Stimulated activated CD4-positive, alpha-beta T cell treated with anti-CD3 and anti-CD28 coated beads, Interleukin-1b, Interleukin-23, amount 100 ng/mL, for 1 hour (primary cell): ENCODE measurements at places on chromosomes 11 and 22.

DNA sequence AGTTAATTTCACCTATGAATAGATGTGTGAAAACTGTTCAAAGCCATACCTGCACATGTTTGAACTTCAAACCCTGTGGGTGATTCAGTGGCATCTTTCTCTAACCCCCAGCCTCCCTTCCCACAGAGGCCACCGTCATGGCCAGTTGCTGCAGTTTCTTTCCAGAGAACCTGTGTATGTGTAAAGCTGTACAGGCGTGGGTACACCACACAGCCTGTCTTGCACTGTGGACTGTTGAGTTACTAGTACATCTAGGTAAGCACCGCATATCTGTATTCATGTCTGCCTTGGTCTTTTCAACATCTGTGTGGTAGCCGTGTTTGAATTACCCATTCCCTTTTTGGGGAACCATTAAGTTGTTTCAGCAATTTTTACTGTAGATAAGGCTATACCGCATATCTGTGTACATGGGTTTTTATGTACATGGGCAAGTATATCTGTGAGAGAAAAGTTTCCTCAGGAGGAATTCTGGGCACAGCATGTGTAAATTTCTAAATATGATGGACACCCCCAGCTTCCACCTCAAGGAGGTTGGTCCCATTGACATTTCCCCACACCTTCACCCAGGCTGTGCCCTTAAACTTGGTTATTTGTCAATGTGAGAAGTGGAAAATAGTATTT is 13.9 kb downstream of the NEAT1 start:
- no peak for DNase-seq

DNA sequence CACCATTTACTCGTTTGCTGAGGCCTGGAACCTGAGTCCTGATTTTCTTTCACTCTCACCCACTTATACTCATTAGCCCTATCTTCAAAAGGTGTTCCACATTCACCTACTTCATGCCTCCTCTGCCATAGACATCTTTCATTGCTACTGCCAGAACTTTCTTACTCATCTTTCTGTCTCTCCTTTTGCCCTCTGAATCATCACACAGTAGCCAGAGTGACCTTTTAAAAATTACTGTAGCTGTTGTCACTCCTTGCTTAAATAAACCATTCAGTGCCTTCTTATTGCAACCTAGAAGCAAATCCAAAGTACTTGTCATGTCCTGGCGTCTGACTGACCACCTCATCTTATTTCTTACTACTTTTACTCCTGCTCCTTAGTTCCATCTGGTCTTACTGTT is 38.2 kb downstream of the ATXN10 start:
- DNase-seq, result no peak

DNA sequence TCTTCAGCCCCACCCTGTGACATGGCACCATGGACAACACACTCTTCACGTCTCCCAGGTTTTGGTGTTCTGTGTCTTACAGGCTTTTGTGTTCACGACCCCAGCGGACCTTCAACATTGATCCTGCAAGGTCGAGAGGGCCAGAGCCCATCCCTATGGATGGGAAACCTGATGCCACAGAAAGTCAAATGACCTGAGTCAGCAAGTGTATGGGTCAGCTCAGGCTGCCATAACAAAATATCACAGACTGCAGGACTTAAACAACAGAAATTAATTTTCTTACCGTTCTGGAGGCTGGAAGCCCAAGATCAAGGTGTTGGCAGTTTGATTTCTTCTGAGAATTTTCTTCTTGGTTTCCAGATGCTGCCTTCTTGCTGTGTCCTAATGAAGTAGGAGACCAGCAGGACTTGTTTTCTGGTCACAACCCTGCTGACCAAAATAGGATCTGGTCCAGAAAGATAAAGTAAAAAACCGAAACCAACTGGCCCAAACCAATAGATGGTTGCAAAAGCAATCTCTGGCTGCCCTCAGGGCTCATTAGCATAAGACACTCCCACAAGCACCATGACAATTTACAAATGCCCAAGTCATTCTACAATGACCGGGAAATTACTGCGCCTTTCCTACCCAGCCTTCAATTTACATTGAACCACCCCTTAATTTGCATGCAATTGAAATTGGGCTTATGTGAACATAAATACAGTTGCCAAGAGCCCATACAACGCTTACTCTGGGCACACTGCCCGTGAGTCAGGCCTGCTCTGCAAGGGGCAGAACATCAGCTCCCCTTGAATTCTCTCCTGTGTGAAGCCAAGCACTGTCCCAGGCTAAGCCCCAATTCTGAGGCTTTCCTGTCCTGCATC is 113.9 kb downstream of the RPS6KA4 start:
- DNase-seq, result no peak

DNA sequence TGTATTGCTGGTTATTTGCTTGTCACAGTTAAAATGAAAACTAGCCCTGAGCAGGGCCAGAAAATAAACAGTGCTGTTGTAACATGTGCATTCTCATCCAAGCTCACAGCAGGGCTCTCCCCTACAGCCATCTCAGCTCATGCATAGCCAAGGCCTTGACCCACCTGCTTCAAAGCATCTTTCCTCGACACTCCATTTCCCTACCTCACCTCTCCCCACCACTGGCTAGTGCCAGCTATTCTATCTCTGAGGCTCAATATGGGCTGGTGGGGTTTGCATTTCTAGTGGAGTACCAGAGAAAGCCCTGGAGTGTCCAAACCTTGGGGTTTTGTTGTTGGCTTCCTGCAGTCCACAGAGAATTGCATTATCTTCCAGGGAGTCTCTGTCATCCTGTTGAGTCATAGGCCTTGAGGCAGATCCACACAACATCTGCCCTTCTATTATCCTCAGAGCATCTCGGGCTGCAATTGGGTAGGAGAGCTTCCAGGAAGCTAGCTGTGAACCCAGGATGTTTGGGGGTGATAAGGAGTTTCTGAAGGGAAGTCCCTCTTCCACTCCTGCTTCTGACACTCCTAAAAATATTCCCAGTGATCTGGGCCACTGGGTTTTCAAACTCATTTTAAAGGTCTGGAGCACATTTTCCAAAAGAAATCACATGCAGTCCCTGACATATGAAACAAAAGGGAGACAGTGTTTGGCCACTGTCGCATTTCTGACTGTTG is 36.1 kb upstream of the AMOTL1 start:
- no peak for DNase-seq

GRCh38 chr11:130675371-130675821 is 227.0 kb downstream of the ADAMTS15 start:
- DNase-seq, result no peak

DNA sequence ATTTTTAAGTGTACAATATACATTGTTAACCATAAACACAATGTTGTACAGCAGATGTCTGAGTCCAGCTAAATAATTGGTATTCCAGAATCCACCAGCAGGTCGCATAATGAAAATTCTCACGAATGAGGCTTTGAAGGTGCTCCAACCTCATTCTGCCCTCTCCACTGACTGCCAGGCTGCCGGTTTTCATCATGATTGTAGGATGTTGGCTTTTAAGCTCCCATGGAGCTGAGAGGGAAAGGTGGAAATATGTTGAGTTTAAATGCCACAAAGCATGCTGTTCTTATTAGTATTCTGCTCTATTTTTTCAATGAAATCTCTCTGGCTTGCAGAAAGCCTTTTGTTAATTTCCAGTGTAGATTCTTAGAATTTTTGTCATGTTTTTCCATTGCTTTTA is 337.2 kb upstream of the DDI1 start:
- DNase-seq, result no peak

DNA sequence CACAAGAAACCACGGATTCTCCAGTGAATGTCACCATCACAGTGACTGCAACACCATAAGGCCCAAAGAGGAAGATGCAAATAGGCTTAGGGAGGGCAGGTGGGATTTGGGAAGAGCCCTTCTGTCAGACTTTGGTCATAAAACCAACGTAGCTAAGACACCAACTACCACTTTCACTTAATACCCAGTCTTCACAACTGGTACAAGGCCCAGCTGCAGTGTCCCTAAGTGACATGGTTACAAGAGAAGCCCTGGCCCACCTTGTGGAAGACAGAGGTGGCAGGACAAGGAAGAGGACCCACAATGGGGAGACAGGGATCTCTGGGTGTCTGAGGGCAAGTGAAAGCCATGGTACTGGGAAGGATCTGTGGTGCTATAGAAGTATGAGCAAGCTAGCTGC is 10.0 kb downstream of the VSIG10L2 start:
- no peak for DNase-seq

- no peak for DNase-seq
Observed at GRCh38 chr11:111633248-111633647, 31.0 kb downstream of the SIK2 start.

- DNase-seq, result no peak
Observed at GRCh38 chr11:76030286-76030685, 176.0 kb downstream of the WNT11 start.

DNA sequence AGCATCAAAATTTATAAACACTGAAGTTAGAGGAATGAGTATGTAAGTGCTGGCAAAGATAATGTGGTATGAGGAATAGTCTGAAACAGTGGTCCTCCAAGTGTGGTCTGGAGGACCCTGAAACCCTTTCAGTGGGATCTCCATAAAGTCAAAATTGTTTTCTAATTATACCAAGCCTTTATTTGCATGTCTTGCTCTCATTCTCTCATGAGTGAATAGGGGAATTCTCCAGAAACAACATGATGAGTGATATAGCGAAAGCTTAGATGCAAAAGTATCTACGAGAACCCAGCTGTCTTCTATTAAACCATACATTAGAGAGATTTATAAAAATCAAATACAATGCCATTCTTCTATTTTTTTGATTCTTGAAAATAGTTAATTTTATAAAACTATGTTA is 145.0 kb upstream of the RAG2 start:
- no peak for DNase-seq

- DNase-seq, result no peak
Observed at GRCh38 chr11:128424851-128425285, 162.5 kb downstream of the ETS1 start.
